ENCODE measurements at places on chromosomes 12 and 14.

DNA sequence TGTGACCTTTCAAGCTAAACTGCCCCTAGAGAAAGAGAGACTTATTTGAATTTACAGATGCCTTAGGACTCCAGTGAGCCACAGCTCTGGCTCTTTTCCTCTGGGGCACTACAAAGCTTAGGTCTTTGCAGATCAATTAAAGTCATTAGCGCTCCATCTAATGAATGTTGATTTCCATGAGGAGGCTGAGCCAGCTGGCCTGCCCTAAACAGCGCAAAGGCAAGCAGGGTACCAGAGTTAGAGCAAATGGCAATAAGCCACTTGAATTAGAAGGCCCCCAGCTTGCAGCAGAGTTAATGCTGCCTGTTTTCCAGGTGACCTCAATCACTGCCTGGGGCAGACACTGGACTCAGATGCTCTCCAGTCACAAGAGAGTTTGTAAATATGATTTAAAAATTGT lies 695.3 kb downstream of the DIO2 start:
- no peak for DNase-seq

DNA sequence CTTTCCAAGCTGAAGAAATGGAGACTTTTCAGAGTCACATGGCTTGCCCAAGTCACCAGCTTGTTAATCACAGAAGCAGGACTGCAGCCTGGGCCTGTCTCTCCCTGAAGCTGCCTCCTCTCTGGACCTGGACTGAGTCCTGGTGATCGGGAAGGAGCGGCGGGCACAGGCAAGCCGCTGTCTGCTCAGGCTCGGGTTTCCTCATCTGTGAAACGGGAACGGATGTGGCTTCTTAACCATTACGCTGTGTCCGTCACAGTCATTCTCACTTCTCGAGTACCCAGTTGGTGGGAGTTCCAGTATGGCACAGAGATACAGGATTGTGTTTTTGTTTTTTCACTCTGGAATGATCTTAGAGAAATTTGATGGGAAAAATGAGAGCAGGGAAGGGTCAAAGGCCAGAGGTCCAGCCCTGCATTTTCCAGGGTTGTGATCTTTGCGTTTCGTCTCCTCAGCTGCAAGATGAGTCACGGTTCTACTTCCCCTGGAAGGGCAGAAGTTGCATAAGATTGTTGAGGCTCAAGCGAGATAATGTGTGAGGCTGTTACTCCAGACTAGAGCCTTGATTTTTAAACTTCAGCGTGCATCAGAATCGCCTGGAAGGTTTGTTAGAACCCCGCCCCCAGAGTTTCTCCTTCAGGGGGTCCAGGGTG lies 7.6 kb upstream of the LRTM2 start:
- DNase-seq: no peak

DNA sequence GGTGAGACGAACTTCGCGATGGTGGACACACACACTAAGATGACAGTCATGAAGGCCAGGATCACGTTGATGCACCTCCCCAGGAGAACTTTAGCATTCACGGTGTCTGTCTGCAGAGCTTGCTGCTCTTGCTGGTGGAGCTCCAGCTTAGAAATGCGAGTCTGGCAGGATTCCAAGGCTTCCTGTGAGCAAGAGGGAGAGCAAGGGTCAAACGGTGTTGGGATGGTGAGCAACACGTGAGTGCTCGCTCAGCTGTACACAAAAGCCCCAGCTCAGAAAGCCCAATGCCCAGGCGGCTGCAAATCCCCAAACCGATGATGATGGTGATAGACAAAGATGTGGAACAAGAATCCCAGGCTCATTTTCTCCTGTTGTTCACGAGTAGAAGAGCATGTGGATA lies 78.8 kb downstream of the TMCC3 start:
- no peak for DNase-seq

GRCh38 chr12:3617565-3617964 lies 126.6 kb downstream of the PRMT8 start:
- no peak for DNase-seq

DNA sequence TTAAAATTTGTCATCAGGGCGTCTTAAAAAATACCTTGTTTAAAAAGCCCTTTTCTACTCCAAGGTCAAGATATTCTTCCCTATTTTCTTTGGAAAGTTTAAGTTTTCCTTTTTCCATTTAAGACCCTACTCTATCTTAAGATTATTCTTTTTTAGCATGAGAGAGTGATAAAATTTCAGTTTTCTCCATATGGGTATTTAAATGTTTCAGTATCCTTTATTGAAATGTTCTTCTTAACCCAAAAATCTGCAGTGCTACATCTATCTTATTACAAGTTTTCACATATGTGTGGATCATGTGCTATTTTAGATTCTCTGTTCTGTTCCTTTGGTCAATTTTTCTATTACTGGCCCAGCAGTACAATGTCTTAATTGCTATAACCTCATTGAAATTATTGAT lies 202.2 kb downstream of the TTC6 start:
- no peak for DNase-seq

DNA sequence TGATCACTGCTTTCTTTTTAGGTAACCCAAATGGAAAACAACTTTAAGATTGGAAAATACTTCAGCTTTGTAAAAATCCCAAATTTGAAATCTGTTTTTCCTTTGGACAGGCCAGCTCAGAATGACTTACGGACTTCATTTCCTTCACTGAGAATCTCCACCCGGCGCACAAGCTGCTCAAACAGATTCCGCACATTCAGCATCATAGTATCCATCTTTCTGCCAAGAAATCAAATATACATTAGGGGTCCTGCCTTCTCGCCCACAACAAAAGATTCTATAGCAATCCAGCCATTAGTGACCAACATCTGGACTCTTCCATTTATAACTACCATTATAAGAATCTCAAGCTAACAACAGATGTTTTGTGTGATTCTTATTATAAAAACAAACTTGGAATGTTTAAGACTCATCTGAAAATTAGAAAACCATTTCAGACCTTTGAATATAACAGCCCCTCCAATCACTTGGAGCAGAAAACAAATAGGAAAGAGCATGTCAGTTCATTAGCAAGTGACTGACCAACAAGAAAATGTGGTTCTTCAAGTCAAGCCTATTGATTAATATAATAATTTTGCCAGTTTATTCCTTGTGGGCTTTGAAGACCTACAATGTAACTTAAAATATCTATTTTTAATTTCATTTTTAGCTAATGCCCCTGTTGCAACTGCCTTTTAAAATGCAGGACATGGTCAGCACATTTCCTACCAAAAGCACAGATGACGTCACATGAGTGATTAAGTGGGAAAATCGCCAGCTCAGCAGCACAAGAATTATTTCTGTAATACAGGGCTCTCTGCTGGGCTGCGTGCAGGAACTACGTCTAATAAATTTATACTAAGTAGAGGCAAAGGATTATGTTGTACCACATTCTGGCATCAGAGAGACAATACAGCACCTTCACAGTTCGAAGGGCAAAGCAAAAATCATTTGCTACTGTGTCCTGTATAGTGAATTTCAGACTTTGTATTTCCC lies 8.5 kb downstream of the RACGAP1 start:
- no peak for DNase-seq

DNA sequence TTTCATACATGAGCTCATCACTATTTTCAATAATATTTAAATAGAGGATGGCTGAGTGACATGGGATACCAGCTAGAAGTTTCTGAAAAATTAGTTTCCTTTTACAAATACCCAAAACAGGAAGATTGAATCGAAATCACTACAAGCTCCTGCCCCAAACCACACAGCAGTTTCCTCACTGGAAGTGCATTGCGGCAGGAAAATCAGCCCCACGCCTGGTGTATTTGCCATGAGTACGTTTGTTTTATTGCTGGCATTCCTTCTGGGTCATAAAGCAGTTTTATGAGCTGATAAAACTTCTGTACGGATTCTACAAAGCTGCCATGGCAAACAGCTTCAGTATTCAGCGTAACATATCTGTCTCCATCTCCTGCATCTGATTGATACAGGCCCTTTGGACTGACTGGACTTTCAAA lies 23.7 kb downstream of the CDC42BPB start:
- no peak for DNase-seq

- DNase-seq: no peak
Measured at GRCh38 chr14:68140076-68140741, 320.6 kb downstream of the RAD51B start.

DNA sequence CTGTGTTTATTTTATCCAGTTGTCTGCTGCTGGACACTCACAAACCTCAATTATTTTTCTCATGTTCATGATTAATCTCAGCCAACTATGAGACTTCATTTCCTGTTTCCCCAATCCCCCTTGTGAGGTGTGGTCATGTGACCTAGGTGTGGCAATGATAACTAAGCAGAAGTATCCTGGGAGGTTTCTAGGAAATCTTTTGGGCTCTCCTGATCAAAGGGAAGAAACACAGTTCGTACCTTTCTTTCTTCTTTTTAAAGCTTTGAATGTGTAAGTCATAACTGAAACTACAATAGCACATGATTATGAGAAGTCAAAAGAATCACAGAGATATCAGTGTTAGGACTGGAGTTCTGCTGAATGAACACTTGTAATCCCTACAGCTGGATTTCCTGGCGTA lies 34.4 kb upstream of the MANSC4 start:
- no peak for DNase-seq

- no peak for DNase-seq
Measured at GRCh38 chr12:111773801-111774551, 7.2 kb downstream of the ALDH2 start.

All from activated CD8-positive, alpha-beta memory T cell treated with anti-CD3 and anti-CD28 coated beads, Interleukin-2, amount 50 U/mL, for 48 hours (primary cell).